Stimulated activated CD8-positive, alpha-beta memory T cell treated with anti-CD3 and anti-CD28 coated beads, Interleukin-4, amount 100 ng/mL, for 4 hours (primary cell): ENCODE measurements at places on chromosomes 7 and 10.

DNA sequence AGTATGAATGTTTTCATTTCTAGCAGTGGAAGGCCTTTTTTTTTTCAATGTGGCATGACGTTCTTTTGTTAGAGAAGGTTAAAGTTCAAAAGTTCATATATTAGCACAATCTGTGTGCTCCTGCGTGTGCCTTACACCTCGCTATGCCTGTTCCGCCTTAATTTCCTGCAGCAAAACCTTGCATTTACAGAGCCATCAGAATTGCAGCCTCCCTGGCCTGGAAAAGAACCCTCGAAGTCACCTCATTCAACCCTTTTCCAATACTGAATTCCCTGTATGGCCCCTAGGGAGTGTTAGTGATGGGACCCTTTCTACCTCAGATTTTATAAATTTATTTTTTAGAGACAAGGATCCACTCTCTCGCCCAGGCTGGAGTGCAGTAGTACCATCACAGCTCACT, 103.5 kb upstream of the ZNF438 start:
- no peak for DNase-seq

- DNase-seq: no peak
These were observed 7.6 kb upstream of the SLC26A3 start for GRCh38 chr7:107810626-107811025.

DNA sequence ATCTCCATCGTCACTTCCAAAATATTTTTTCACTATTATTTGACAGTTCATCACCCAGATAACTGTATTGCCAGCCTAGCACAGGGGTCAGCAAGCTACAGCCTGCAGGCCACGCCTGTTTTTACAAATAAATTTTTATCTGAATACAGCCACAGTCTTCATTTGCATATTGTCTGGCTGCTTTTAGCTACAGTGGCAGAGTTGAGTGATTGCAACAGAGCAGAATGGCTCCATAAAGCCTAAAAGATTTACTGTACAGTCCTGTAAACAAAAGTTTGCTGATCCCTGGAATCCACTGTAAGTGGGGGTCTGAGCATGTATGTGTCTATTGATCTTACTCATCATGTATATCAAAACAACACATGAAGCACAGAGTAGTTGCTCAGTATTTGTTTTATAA, 45.9 kb upstream of the GNAI1 start:
- no peak for DNase-seq

GRCh38 chr10:27537166-27537565, 33.1 kb downstream of the RAB18 start:
- DNase-seq: no peak

DNA sequence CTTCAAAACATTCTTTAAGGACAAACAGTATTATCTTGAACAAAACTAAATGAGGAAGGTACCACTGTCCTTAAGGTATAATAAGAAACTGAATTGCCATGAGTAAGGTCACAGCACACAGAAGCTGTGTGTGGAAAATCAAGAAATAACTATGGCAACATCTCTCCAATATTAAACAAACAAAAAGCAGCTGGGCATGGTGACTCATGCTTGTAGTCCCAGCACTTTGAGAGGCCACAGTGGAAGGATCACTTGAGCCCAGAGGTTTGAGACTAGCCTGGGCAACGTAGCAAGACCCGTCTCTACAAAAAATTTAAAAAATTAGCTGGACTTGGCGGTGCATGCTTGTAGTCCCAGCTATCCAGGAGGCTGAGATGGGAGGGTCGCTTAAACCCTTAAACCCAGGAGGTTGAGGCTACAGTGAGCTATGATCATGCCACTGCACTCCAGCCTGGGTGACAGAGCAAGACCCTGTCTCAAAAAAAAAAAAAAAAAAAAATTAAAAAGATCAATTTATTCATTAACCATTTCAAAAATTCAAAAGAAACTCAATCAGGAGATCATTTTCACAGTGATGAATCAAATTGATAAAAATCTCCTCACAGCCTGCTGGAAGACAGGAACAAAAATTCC, 195.4 kb downstream of the SKIDA1 start:
- no peak for DNase-seq

- no peak for DNase-seq
These were observed 6.8 kb downstream of the PRPF18 start for GRCh38 chr10:13593535-13593934.

GRCh38 chr10:101050208-101051069, 11.3 kb upstream of the KAZALD1 start:
- DNase-seq: no peak

- no peak for DNase-seq
These were observed 98.6 kb downstream of the NKX6-2 start for GRCh38 chr10:132687181-132687892.

DNA sequence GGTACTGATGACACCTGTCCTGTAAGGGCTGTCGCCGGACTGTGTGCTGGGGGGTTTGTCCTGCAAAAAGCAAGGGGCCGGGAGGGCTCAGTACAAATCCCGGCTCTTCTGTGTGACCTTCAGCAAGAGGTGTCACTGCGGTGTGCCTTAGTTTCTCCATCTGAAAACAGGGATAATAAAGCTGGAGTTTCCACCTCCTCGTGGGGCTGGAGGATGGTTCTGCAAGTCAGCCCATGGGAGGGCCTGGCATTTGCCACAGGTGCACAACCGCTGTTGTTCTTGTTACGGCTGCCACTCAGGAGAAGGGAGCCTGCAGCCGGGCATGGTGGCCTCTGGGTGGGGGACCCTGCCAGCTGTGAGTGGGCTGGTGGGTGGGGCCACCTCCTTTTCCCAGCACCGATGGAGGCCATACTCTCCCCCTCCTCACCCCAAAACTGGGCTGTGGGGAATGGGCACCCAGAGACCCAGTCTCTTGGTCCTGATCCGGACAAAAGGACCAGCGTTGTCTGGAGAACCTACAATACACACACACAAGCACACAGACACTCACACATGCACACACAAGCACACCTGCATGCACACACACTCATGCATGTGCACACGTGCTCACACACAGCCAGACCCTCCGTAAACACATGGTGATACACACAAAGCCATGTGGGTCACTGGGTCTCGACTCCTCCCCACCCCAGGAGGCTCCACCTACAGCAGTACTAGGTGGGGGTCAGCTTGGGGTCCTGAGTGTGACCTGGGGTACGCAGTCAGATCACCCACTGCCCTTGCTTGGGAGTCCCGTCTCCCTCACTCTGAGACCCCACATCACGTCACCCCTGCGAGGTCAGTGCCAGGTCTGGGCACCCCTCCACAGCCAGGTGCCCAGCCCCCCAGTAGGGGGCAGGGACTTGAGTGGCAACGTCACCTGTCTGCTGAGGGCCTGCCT, 34.1 kb downstream of the ELFN1 start:
- DNase-seq: no peak

GRCh38 chr10:8616166-8616565, 561.7 kb downstream of the GATA3 start:
- no peak for DNase-seq
